ENCODE measurements at places on chromosomes 3 and 15.
A peak's percentile ranks its signal among the peaks of the same experiment; 100 is the strongest.

DNA sequence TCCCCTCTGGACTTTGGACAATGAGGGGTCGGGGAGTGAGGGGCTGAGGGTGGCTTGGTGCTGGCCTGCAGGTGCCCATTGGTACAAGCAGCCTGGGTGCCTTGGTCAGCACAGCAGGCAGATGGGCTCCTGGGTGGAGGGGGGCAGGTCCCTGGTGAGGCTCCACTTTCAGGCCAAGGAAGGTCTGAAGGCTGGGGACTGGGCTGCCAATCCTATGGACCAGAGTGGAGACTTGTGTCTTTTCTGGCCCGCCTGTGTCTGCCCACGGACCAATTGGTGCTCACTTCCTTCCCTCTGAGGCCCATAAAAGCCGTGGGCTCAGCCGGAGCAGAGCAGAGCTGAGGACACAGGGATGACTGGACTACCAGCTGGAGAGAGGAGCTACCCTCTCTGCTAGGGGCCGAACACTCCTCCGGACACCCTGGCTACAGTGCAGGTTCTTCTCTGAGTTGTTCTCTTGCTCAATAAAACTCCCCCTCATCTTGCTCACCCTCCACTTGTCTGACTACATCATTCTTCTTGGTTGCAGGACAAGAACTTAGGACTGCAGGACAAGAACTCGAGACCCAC lies 31.9 kb upstream of the IREB2 start:
- DNase-seq = no peak

DNA sequence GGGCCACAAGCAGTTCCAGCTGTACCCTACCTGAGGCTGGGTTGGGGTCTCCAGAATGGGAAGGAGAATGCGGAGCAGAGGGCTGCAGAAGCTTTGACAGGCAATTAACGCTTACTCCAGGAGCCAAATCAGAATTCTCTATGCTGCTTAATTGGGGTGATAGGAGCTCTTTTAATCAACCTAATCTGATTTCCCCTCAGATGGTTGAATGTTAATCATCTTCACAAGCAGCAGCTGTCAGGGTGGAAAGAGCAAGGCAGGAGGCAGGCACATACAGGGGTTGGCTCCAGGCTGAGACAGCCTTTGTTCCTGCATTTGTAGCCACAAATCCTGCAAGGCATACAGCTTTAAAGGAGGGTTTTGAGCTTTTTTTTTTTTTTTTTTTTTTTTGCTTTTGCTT lies 2.6 kb downstream of the CILP start:
- no peak for DNase-seq

DNA sequence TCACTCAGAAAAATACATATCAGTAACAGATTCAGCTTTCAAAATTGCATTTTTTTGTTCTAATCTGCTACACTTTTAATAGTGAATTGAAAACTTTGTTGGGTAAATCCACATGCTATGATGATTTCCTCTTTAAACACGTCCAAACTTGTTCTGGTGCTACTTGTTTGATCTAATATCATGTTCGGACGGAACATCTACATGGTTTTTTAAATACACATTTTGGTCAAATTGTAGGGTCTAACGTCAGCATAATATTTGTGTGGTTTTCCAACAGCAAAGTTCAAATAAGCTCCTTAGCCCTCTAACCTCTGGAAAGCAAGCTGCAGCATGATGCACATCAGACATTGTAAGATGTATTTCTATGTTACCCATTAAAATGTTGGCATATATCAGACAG lies 98.5 kb upstream of the OSTN start:
- no peak for DNase-seq

DNA sequence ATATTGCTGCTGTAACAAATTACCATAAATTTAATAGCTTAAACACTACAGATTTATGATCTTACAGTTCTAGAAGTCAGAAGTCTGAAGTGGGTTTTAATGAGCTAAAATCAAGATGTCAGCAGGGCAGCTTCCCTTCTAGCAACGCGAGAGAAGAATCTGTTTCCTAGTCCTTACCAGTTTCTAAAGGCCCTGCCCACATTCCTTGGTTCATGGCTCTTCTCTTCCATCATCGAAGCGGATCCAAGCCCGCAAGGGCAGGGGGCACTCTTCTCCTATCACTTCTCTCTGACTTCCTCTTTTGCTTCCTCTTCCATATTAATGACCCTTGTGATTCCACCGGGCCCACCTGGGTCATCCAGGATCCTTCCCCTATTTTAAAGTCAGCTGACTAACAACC lies 16.1 kb downstream of the MINDY4B start:
- no peak for DNase-seq

DNA sequence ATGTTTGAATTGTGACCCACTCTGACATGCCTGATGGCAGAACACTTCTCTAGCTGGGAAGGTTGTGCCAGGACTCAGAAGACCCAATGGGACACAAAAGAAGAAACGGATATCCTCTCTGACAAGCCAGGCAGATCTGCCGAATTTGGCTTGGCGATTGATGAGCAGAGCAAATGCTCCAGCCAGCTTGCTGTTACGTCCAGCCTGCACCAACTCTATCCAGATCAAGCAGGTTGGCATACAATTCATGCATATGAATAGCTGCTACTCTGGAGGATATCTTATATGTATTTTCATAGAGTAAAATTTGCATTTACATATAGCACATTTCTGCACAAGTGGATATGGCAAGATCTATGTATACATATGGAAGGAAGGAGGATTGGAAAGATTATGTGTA lies 102.8 kb downstream of the PEX5L start:
- DNase-seq = no peak

DNA sequence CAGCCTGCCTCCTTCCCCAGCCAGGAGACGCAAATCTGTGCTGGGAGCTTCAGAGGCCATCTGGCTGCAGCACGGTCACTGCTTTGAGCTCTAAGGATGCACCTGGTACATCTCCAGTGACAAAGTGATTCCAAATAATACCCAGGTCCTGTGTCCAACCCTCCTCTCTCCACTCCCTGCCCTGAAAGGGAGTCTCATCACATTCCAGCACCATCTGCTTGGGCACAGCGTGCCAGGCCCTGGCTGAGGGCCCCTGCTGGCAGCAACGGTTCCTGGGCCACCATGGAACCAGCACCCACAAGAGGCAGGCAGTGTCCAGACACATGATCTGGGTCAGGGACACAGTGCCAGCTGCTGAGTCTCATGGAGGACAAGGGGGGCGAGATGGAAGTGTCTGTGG lies 81.3 kb downstream of the MTHFS start:
- no peak for DNase-seq

GRCh38 chr3:11140030-11140712 lies 14.1 kb upstream of the HRH1 start:
- DNase-seq = no peak

DNA sequence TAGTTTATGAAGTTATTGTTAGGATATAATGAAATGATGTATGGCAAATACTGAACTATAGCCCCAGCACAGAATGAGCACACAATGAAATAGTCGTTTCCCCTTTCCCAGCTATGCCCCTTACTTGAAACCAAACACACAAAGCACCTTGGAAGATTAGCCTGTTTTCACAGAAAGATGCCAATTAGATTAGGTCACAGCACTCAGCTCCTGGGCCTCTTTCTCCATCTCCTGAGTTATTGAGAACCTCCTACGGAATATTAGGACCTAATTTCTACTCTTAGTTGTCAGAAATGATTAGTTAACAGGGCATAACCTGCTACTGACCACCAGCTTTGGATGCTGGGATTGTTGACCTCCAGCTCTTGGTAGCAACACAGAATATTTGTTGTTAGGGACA lies 269.4 kb upstream of the ROPN1 start:
- no peak for DNase-seq

- no peak for DNase-seq
Measured at GRCh38 chr3:14540821-14541385, 761 bp upstream of the GRIP2 start.

DNA sequence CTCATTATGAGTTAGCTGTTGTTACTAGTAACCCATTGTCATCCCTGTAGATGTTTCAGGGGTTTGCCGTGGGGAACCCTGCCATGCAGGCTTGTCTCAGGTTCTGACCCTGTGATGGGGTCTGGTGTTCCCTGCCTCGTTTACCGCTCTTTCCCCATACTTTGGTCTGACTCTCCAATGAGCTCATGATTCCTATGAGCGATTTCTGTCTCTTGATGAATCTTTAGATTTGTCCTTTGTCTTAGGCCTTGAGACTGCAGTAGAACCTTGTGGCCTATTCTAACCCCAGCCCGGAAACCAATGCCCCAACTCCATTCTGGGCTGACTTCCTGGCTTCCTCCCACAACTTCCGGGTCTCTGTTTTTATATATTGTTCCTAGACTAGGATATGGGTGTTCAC lies 11.3 kb upstream of the IQGAP1 start:
- no peak for DNase-seq

DNA sequence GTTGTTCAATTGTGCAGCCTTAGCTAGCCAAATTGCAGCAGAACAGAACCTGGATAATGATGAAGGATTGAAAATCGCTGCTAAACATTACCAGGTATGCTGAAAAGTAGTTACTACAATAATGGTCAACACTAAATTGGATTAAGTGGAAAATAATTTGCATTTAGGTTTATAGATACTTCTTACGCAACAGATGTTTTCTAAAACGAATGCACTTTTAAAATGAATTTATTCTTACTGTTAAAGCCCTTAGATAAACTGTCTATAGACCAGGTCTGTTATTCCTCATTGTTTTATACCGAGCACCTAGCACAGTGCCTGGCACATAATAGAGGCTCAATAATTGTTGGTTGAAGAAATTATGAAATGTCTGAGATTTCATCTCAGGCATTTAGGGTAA lies 23.6 kb downstream of the PDCD6IP start:
- DNase-seq = no peak

DNA sequence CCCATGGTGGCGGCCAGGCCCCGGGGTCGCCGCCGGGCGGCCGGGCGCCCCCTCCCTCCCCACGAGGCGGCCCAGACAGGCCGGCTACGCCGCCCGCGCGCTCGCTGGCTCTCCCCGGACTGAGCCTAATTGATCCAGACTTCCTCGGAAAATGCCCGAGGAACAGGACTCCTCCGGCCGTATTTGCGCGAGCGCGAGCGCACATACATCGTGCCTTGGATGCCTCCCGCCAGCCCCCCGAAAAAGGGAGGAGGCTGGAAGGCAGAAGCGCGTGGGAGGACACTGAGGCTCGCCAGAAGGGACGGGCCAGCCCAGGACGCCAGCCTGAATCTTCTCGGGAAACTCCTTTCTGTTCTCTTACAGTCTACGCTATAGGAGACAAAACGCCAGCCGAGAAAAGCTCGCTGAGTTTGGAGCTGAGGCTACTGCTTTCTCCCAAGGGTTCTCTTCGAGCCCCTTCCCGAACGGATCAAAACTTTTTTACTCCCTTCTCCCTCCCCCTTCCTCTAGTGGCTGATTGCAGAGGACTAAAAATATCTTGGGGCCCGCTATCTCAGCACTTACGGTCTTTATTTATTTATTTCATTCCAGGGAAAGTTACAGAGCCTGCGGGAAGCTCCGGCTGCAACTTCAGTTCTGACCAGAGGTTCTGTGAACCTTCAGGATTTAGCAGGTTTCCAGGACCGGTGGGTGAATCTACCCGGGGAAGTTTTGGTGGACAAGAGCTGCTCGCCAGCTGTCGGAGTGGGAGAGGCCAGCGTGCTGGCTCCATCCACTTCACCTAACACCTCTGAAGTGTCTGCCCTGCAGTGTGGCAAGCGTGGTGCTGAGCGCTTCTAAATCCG lies at the start of gene PDZRN3:
TSS of gene PDZRN3 (minus strand) at position 121 of the 845 bp plus-strand sequence.
- DNase-seq = no peak

- no peak for DNase-seq
Measured at GRCh38 chr15:67915461-67916374, 75.9 kb upstream of the RNU6-1 start.

DNA sequence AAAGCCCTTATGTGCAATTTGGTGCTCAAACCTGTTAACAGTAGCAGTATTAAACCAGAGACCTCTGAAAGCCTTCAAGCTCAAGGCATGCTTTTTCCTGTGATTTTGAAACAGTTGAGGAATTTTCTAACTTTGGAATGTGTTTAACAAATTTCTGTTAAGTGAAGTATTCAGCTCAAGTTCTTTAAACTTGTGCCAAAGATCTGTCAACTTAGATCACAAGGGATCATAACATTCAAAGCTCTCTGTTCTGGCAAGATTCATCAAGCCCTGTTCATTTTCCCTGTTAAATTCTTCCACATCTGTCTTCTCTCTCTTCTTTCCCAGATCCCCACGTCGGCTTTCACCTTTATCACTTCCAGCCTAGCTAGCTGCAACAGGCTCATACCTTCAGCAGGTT lies 28.8 kb upstream of the RYK start:
- DNase-seq = no peak

DNA sequence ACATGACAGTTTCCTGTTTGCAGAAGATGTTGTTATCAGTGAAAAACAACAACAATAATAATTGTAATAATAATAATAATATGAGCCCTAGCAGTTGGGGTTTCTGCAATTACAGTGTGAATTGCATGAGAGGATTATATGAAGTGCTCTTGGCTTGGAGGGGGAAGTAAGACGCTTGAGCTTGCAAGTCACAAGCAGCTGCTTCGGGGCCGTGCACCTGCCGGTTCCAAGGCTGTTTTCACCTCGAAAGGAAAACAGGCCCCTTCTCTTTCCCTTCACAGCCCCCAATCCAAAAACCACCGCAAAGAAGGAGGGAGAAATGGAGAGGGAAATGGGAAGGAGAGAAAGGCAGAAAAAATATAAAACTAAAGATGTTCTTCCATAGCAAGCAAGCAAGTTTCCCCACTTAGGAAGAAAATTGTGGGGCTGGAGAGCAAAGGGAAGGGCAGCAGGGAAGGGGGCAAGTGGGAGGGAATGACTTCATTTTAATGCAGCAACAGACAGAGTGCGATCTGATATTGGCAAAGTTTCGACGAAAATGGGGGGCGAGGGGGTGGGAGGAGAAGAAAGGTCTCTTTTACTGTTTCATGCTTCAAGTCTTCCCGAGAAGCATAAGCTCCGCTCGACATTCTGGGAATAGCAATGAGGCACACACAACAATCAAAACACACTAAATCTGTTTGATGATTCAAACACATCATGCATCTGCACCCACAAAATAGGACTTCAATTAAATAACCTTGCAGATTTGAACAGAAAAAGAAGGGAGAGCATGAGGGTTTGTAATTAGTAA lies 284.2 kb upstream of the ATP11B start:
- peak; percentile 33 for DNase-seq

DNA sequence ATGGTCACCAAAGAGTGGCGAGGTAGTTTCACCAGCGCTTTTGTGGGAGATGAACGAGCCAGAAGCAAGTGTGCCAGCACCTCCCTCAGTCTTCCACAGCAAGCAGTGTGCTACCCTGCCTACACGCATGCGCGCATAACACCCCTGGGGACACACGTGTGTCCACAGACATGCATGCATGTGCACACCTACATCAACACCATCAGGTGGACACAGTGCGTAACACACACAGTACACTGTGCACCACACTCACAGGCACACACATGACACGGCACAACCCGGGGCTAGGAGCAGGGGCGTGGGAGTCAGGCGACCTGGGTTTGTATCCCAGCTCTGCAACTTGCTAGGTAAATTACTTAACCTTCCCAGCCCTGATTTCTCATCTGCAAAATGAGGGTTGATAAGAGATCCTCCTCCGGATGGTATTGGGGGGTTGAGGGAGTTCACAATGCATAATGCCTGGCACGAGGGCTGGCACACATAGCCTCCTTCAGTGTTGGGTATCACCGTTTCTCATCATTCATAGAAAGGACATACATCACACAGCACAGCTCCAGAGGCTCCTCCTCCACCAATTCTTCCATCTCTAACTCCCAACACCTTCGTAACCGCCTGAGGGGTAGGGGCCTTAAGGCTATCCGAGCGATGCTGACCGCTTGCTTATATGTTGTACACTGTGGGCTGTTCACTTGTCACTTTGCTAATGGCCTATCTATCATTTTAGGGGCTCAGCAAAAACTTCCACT lies 174.9 kb downstream of the SMAD6 start:
- no peak for DNase-seq

All from NCI-H1436 treated with DMSO at 0.1 percent for 48 hours (cell line).